Stimulated activated CD4-positive, alpha-beta T cell treated with anti-CD3 and anti-CD28 coated beads, Interleukin-15, amount 100 ng/mL, for 1 hour (primary cell): ENCODE measurements at places on chromosomes 4 and X.
A peak's percentile ranks its signal among the peaks of the same experiment; 100 is the strongest.

GRCh38 chrX:68746988-68747387 is 81.8 kb upstream of the EFNB1 start:
- no peak for DNase-seq

DNA sequence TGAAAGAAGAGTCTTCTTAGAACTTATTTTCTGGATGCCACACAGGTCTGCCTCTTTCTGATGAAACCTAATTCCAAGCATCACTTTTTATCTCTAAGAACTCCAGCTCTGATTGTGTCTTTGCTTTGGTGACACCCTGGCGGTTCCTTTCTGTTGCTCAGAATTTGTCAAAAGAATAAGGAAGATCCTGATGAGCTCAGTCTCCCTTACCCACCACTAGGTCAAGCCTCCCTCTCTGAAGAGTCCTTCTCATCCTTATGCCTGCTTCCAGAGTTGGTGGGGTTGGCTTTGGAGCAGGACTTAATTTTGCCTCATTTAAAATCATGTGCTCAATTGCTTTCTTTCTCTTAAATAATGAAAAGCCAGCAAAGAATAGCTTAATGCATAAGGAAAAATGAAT is 31.5 kb upstream of the RPL34 start:
- DNase-seq, result no peak

- no peak for DNase-seq
Measured at GRCh38 chrX:332496-332860, 13.9 kb upstream of the GTPBP6 start.

GRCh38 chr4:68732653-68733466 is 62.4 kb upstream of the UGT2B15 start:
- no peak for DNase-seq

DNA sequence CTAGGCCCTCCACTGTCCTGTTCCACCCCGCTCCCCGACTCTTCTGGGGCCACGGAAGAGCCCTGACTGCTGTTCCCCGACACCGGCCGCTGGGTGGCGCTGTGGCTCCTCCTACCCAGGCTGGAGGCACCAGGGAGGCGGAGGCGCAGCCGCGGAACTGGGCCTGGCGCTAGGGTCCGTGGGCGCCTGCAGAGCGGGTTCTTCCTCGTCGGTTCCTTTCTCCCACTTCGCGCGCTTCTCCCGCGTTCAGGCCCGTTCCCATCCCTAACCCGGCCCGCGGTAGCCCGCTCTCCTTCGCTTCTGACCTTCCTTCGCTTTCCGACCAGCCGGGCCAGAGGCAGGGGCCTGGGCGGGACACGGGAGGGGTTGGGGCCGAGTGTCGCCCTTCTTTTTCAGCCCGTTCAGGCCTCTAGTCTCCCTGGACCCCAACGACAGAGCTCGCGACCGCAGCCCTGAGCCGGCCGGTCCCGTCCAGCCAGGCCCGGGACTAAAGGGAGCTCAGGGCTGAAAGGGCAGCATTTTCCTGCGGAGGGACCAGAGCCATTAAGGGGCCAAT is 34.3 kb downstream of the NALF2 start:
- peak; percentile 45 for DNase-seq

- DNase-seq, result no peak
Measured at GRCh38 chr4:140556372-140557085, 12.2 kb downstream of the UCP1 start.

- DNase-seq, result no peak
Measured at GRCh38 chrX:97692575-97692974, 808.9 kb downstream of the RPA4 start.

GRCh38 chrX:24494647-24495075 is 29.6 kb downstream of the PDK3 start:
- no peak for DNase-seq

GRCh38 chr4:83613023-83613422 is 77.1 kb downstream of the GPAT3 start:
- no peak for DNase-seq

GRCh38 chr4:71833232-71833900 is 49.5 kb upstream of the GC start:
- DNase-seq, result no peak

GRCh38 chrX:9638871-9639270 is 126.8 kb downstream of the GPR143 start:
- no peak for DNase-seq
